ENCODE measurements at places on chromosomes 2 and 18.

GRCh38 chr2:222214885-222215284 is 83.9 kb downstream of the PAX3 start:
- DNase-seq = peak; percentile 5

GRCh38 chr2:83055376-83056010 is 1403.6 kb downstream of the SUCLG1 start:
- no peak for DNase-seq

- no peak for DNase-seq
Observed at GRCh38 chr18:78934551-78935225, 44.9 kb upstream of the SALL3 start.

- no peak for DNase-seq
Observed at GRCh38 chr2:61151436-61151835, 10.6 kb upstream of the C2orf74 start.

GRCh38 chr2:133287709-133288108 is 280.6 kb downstream of the NCKAP5 start:
- DNase-seq = no peak

- peak; percentile 95 for DNase-seq
Observed at GRCh38 chr2:170013802-170014551, 164.0 kb upstream of the MYO3B start.

- DNase-seq = no peak
Observed at GRCh38 chr2:85827879-85828569, 60.8 kb downstream of the ST3GAL5 start.
